ENCODE measurements at places on chromosomes 3 and 15. TPM values are rescaled to one million over a fixed set of nuclear protein-coding genes. Genes with fewer than 3 reads are reported as not detected.

DNA sequence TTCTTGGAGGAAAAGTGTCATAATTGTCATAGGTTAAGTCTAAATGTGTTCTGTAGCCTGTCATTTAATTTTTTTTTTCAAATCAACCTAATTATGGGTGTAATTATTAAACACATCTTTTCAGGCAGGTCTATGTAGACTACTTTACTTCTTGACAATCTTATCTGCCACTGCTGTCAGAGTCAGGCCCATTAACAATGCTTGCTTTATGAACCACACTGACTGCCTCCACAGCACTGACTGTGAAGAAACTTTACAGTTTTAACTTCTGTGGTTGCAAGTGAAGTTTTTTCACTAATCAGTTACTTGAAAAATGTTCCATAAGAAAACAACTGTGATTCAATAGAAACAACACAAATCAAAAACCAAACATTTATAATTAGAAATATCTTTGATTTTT, 407.8 kb downstream of the PLCL2 start:
- no peak for DNase-seq

GRCh38 chr3:123602325-123602724, 17.5 kb upstream of the HACD2 start:
- DNase-seq, result peak; percentile 79

Gene ITIH3
- total RNA-seq, result not detected

Gene LRRC2
- total RNA-seq, result 1.1 TPM

Data from M059J (cell line).